ENCODE measurements at places on chromosomes 5 and 9.

GRCh38 chr5:74476046-74476818, 164.3 kb downstream of the ENC1 start:
- DNase-seq, result no peak

GRCh38 chr5:56414066-56414465, 180.9 kb upstream of the ANKRD55 start:
- no peak for DNase-seq

DNA sequence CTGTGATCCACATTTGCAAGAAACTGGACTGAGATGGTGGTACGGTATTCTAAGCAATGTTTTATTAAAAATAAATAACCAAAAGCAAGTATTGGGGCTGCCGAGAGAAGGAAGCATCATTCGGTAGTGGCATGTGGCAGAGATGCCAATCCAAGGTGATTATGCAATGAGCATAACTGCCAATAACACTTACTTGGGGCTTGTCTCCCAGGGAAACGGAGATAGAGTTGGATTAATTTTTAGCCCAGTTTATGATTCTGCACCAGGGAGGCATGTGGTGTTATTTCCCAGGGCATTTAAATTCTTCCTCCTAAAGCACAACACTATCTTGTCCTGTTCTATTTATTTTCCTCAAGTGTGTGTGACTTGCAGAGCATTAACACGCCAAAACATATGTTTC, 17.9 kb downstream of the SLC24A2 start:
- DNase-seq, result no peak

DNA sequence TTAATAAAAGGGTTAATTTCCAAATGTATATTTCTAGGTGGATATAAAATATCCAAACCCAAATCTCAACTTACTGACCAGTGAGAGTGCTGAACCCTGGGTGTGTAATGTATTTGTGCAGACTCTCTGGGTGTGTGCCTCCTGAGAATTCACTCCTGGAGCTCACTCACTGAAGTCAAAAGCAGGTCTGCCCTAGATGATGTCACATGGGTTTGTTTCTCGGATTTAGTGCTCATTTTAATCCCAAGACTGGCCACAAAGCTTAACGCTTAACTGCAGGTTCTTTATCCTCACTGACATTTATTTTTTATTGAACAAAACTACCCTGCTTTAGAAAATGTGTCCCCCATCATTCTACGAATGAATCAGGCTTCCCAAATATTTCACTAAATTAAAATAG, 179.4 kb downstream of the PPP2R2B start:
- no peak for DNase-seq

DNA sequence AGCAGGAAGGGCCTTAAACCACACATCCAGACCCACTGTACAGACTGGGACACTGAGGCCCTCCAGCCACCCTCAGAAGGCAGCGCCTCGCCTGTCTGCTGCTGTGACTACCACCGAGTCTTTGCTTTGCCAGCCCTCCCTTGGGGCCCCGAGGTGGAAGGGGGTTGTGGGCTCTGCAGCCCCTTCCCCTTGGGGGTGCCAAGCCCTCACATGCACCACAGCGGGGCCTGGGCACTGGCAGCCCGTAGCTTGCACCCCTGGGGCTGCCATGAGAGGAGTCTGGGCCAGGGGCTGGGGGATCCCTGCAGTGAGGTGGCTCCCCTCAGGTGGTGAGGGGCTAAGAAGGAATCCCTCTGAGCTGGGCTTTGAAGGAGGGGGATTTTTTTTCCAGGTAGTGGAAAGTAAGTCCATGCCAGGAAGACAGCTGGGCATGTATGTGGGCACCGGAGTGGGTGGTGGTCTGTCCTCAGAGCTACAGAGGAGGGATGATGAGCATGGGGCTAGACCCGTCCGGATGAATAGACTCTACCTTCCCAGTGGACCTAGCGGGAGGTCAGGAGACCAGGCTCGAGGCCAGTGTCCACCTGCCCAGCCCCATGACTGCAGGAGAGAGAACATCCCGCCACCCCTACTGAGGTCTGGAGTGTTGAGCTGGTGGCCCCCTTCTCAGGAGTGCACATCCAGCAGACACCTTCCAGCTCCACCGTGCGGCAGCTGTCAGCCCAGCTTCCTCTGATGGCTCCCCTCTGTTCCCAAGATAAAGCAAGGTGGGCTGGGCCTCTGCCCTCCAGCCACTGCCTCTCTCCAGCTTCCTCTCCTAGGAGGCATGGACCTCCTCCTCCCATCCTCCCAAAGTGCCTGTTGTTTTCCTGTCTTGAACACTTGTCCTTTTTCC, 15.9 kb downstream of the FLT4 start:
- DNase-seq, result no peak

DNA sequence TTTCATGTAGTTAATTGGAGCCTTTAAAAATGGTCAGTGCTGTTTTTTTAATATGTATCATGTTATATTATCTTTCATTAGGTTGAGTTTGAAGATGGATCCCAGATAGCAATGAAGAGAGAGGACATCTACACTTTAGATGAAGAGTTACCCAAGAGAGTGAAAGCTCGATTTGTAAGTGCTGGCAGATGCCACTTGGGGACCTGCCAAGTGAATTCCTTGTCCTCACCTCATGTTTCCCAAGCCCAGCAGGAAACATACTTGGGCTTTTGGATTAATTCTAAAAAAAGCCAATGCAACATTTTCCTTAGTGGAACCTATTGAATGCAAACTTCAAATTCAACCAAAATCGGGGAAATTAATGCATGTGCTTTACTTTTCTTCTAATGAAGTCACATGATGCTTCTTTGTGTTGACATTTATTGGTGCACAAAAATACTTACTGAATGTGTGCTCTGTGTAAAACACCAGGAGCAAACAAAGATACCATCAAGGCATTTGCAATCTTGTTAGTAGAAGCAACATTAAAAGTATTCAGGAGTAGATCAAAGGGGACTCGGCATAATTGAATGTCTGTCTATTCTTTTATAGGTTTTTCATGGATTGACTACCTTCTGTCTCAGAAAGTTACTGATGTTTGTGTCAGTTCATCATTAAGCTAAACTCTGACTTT, 412.1 kb downstream of the KDM4C start:
- no peak for DNase-seq

GRCh38 chr5:93756372-93756771, 15.0 kb upstream of the POU5F2 start:
- DNase-seq, result no peak

DNA sequence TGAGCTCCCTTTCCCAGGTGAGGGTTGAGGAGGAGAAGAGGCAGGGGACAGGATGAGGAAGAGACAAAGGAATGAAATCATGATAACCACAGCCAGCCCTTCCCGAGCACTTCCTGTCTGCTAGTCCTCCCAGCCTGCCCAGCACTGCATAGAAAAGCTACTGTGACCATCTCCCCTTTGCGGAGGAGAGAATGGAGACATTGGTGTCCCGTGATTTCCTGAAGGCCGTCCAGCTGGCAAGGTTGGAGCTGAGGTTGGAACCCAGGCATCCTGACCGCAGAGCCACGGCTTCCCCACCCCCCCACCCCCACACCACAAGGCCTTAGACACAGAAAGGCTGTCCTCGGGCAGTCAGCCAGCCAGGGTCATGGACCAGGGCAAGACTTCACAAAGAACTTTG, 131.1 kb upstream of the ICE1 start:
- DNase-seq, result no peak

GRCh38 chr9:27426511-27427271, 97.4 kb upstream of the IFNK start:
- DNase-seq, result no peak

- no peak for DNase-seq
Observed at GRCh38 chr9:27440888-27441740, 83.0 kb upstream of the IFNK start.

- DNase-seq, result no peak
Observed at GRCh38 chr5:134018154-134018985, 13.6 kb upstream of the VDAC1 start.

DNA sequence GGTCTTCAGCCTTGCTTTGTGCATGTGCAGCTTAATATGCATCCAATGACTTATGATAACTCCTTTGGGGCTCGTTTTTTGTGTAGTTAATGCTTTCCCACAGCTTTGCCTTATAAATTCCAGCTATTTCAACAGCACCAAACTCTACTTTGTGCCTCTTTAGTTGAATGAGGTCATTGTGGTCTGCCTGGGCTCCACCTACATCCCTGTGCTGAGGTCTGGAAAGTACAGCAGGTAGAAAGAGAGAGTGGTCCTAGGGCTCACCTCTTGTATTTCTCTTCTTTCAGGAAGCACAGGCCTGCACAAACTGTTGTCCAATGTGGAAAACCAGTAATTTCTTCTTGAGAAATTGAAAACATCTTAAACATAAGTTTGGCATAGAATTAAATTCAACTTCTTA, 167.2 kb downstream of the XRCC4 start:
- DNase-seq, result no peak

- no peak for DNase-seq
Observed at GRCh38 chr5:143134269-143134668, 269.2 kb downstream of the NR3C1 start.

DNA sequence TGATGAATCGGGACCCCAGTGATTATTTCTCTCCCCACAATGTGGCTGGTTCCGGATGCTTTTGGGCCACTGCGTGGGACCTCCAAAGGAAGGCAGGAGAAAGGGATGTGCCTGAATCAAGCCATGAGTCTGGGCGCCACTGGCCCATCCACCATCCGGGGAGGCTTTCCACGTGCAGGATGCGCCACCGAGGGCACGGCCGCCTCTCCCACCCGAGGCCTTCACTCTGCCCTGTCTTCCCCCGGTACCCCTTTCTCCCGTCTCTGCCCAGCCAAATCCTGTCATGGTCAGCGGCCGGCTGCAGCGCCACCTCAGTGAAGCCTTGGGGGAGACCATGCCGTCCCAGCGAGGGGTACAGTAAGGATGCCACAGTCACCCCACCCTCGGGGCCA, 43.9 kb upstream of the GRHPR start:
- DNase-seq, result no peak

DNA sequence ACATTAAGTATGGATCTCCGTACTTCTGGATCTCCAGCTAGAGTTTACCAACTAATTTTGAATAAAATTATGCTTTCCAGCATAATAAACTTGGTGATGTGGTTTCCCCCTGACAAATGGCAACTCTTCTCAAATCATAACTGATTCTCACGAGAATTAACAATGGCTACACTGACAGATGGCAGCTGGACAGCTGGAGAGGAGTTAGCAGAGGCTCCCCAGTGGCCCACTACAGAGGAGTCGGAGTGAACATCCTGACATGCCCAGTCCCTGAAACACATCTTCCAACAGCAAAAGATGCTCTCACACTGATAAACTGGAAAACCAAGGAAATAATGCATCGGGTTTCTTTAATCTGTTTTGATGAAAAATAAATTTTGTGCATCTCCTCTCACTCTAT, 239.6 kb downstream of the MAN2A1 start:
- no peak for DNase-seq

DNA sequence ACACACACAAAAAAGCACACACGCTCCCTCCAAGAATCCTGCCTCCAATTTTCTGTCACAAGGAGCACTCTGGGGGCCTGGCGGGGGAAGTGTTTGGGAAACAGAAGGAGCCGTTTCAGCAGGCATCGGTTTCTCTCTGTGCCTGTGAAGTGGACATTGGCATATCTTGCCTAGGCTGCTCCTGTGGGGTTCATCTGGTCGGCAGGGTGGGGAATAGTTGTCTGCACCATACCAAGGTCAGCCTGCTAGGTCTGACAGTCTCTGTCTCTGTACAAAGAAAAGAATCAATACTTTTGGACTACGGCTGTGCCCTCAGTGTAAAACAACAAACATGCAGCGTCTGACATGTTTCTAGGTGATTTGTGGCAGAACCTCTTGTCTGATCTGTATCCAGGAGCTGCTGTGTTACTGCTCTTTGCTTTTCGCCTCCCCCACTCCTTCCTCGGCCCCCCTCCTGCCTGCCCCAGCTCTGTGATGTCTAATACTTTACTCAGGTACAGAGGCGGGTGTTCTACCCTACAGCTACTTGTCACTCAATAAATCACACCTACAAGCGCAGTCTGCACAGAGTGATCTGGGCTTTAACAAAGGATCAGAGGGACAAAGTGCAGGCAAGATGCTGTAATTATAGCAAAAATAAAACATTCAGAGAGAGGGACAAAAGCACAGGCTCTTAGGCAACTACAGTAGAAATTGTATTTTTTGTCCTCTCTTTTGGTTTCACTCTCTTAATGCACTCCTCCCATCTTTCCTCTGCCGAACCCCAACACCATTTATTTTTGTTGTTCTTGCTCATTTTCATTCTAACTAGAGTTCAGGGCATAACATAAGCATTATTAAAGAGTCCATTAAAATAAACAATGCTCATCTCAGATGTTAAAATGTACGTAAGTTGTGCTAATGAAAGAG, 216.7 kb downstream of the BNC2 start:
- DNase-seq, result no peak

DNA sequence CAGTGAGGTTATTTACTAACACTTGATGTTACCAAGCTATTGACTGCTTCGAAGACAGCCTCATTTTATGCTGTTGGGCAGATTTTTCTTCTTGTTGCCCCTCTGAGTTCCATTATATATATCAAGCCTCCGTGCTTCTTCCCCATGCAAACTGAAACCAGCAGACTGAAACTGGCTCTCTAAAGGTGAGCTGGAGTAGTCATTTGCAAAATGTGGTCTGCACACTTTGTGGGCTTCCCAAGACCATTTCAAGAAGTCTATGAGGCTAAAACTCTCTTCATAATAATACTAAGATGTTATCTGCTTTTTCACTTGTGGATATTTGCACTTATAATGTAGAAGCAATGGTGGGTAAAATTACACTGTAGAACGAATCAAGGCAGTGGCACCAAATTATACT, 13.9 kb downstream of the SLC36A1 start:
- DNase-seq, result no peak

DNA sequence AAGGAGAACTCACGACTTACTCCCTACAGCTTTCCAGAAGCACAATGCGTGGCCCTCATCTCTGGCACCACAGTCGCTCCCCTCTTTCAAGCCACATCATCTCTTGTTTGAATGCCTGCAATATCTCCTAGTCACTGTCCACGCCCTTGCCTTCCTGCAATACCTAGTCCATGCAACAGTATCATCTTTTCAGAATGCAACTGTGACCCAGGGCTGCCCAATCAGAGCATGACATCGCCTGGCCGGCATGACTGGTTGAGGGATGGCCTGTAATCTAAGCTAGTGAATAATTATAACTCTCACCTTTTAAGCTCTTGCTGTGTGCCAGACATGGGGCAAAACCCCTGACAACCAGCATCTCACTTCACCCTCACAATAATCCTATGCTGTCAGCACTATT, 52.5 kb upstream of the CPEB4 start:
- no peak for DNase-seq

GRCh38 chr5:180213256-180213600, 4.2 kb upstream of the RASGEF1C start:
- DNase-seq, result no peak

GRCh38 chr9:102101723-102102122, 363.3 kb upstream of the GRIN3A start:
- no peak for DNase-seq

DNA sequence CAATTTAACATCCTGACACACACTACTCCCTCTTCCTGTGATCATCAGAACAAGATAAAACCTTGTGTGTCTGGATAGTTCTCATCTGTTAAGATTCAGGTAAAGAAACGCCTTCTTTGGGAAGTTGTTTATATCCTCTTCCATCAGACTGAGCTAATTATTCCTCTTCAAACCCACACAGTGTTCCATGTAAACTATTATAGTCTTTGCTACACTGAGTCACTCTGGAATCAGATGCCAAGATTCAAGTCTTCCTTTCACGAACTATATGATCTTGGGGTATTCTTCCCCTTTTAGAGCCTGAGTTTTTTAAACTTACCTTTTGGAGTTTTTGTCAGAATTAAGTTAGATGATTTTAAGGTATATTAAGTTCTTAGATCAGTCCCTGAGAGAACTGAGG, 2.0 kb downstream of the OR1J1 start:
- DNase-seq, result no peak

- DNase-seq, result no peak
Observed at GRCh38 chr5:4180703-4181102, 585.1 kb downstream of the IRX1 start.

- no peak for DNase-seq
Observed at GRCh38 chr9:110526426-110526825, 53.1 kb downstream of the SVEP1 start.
